HCT116 (cell line): ENCODE measurements at places on chromosomes 2 and 18. TPM values are rescaled to one million over a fixed set of nuclear protein-coding genes. Genes with fewer than 3 reads are reported as not detected.

TRPM8 gene
- 0.39 TPM for total RNA-seq

XDH gene
- total RNA-seq: 0.15 TPM

CYP26B1 gene
- total RNA-seq: 21.1 TPM

HOXD10 gene
- not detected for total RNA-seq

PPP1R1C gene
- 17.8 TPM for total RNA-seq

FLACC1 gene
- 0.74 TPM for total RNA-seq

STPG4 gene
- total RNA-seq: 10.6 TPM

SLC30A3 gene
- total RNA-seq: 20.5 TPM

KCNIP3 gene
- 3.1 TPM for total RNA-seq

OST4 gene
- total RNA-seq: 187 TPM

UGT1A10 gene
- not detected for total RNA-seq

ABCB11 gene
- total RNA-seq: 0.12 TPM

AQP12A gene
- not detected for total RNA-seq

TEKT4 gene
- total RNA-seq: not detected

KRTCAP3 gene
- 65.7 TPM for total RNA-seq

ACMSD gene
- total RNA-seq: not detected

LOXHD1 gene
- total RNA-seq: not detected

GPR39 gene
- total RNA-seq: 5.1 TPM

SLC5A7 gene
- total RNA-seq: not detected

NT5DC4 gene
- 0.22 TPM for total RNA-seq

CYP1B1 gene
- total RNA-seq: 2.6 TPM

GNAL gene
- 4.6 TPM for total RNA-seq

SYT4 gene
- not detected for total RNA-seq

NYAP2 gene
- total RNA-seq: not detected

GLI2 gene
- total RNA-seq: 3.4 TPM

ABCB6 gene
- 24.5 TPM for total RNA-seq

CYP27C1 gene
- total RNA-seq: not detected

ZNF396 gene
- 1.3 TPM for total RNA-seq

TOGARAM2 gene
- 0.76 TPM for total RNA-seq

SAG gene
- not detected for total RNA-seq

SPATA3 gene
- not detected for total RNA-seq

RPRD1A gene
- 80.7 TPM for total RNA-seq

KIF1A gene
- 0.27 TPM for total RNA-seq

DNAJC5G gene
- 2.5 TPM for total RNA-seq

FTCDNL1 gene
- 2.6 TPM for total RNA-seq

HOXD12 gene
- 0.27 TPM for total RNA-seq

MYO5B gene
- 32.1 TPM for total RNA-seq

ASPRV1 gene
- total RNA-seq: 1.1 TPM

RTKN gene
- 94.0 TPM for total RNA-seq

CD207 gene
- not detected for total RNA-seq

ANO7 gene
- total RNA-seq: 0.84 TPM

SH2D6 gene
- total RNA-seq: 2.7 TPM

PRKAG3 gene
- total RNA-seq: not detected

STARD6 gene
- total RNA-seq: not detected

COL3A1 gene
- 1.0 TPM for total RNA-seq

FZD7 gene
- 14.6 TPM for total RNA-seq

TMEM37 gene
- total RNA-seq: 2.3 TPM

CETN1 gene
- total RNA-seq: not detected

LONRF2 gene
- total RNA-seq: 1.6 TPM

ITGA4 gene
- total RNA-seq: 0.49 TPM

INHA gene
- total RNA-seq: not detected

IGFBP5 gene
- 3.9 TPM for total RNA-seq

NAT8 gene
- total RNA-seq: not detected

ICOS gene
- total RNA-seq: not detected
